ENCODE measurements at places on chromosomes 6 and 20. TPM values are rescaled to one million over a fixed set of nuclear protein-coding genes. Genes with fewer than 3 reads are reported as not detected.
A peak's percentile ranks its signal among the peaks of the same experiment; 100 is the strongest.

Gene MEA1
- total RNA-seq, result 93.4 TPM

Gene NOX3
- not detected for total RNA-seq

Gene CLPSL2
- not detected for total RNA-seq

Gene NRSN1
- total RNA-seq, result not detected

GRCh38 chr6:117463762-117464665 is 18.5 kb upstream of the DCBLD1 start:
- peak overlapping the region; percentile 30 for H3K27ac ChIP-seq
- H3K27me3 ChIP-seq, result peaks cover 21% of the 10 kb centered on the region
- H3K36me3 ChIP-seq, result no peaks in the 10 kb centered on the region
- H3K4me3 ChIP-seq, result no peak overlapping the region
- peak; percentile 40 for DNase-seq

- H3K4me1 ChIP-seq, result no peaks in the 10 kb centered on the region
- H3K4me3 ChIP-seq, result no peak overlapping the region
- DNase-seq, result no peak
Observed at GRCh38 chr20:1868856-1869255, 26.4 kb upstream of the SIRPA start.

DNA sequence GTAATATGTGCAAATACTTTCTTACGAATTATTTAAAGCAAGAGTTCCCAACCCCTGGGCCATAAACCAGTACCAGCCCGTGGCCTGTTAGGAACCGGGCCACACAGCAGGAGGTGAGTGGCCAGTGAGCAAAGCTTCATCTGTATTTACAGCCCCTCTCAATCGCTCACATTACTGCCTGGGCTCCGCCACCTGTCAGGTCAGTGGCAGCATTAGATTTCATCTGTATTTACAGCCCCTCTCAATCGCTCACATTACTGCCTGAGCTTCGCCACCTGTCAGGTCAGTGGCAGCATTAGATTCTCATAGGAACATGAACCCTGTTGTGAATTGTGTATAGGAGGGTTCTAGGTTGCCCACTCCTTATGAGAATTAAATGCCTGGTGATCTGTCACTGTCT is 142.0 kb downstream of the RNASET2 start:
- no peak overlapping the region for H3K4me3 ChIP-seq
- no peak overlapping the region for H3K27ac ChIP-seq
- DNase-seq, result no peak
- no peaks in the 10 kb centered on the region for H3K27me3 ChIP-seq
- no peaks in the 10 kb centered on the region for H3K36me3 ChIP-seq
- no peaks in the 10 kb centered on the region for H3K4me1 ChIP-seq

All from activated CD4-positive, alpha-beta T cell treated with anti-CD3 and anti-CD28 coated beads for 36 hours (primary cell).